CD4-positive, alpha-beta T cell treated with Interleukin-6 at 100 ng/mL for 8 hours (primary cell): ENCODE measurements at places on chromosomes 2 and 18.

- DNase-seq: no peak
Observed at GRCh38 chr18:63079114-63079513, 240.5 kb downstream of the BCL2 start.

DNA sequence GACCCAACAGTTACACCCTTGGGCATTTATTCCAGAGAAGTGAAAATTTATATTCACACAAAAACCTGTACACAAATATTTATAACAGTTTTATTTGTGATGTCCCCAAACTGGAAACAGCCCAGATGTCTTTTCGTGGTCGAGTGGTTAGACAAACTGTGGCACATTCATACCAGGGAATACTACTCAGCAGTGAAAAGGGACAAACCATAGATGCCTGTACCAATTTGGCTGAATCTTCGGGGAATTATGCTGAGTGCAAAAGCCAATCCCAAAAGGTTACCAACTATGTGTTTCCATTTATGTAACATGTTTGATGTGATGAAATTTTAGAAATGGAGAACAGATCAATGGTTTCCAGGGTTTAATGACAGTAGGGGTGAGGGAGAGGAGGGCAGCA, 154.3 kb downstream of the GLI2 start:
- no peak for DNase-seq

DNA sequence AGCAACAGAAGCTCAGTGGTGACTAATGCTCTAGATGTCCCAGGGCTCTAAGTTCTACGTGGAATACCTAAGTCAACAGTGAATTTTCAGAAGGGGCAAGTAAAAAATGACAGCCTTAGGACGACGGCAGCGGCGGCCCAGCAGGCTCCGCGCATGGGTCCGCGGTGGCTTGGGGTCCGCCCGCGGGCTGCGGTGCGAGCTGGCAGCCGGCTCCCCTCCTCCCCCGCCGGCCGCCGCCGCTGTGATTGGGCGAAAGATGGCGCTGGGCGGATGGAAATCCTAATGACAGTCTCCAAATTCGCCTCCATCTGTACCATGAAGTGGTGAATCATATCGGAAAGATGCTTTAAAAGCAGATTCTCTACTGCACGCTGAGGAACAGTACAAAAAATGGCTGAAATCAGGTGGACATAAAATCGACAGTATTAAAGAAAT, 74.7 kb downstream of the HNRNPLL start:
- DNase-seq: no peak

DNA sequence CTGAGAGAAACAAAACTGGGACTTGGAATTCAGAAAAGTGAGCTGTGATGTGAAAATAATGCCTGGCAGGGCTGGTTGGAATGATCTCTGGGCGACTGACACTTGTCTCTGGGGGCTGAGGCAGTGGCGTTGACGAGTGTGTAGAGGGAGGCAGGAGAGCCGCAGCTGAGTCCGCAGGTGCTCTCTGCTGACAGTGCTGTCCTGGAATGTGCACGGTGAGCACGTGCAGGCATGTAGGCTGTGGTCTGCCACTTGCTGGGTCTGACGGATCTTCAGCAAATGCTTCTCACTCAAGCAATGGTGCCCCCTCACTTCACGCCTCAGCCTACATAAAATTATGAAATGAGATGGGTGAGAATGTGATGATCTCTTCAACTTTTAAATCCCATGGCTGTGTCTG, 38.5 kb upstream of the ATP9B start:
- no peak for DNase-seq

GRCh38 chr2:143875295-143876233, 644.4 kb downstream of the ZEB2 start:
- DNase-seq: no peak

DNA sequence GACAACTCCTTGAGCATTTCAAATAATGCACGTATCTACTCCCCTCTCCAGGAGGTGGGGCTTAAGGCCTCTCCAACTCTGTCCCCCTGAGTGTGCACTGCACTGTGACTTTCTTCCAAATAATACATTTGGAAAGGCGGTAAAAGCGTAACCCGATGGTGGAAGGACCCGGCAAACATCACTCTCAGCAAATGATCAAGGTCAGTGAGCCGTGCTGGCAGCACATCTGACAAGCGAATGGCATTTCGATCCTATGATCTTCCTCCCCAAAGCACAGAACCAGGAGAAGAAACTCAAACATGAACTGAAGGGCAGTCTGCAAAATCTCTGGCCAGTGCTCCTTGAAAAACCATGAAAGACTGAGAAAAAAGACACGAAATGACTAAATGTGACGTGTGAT, 208.7 kb downstream of the TWIST2 start:
- no peak for DNase-seq

DNA sequence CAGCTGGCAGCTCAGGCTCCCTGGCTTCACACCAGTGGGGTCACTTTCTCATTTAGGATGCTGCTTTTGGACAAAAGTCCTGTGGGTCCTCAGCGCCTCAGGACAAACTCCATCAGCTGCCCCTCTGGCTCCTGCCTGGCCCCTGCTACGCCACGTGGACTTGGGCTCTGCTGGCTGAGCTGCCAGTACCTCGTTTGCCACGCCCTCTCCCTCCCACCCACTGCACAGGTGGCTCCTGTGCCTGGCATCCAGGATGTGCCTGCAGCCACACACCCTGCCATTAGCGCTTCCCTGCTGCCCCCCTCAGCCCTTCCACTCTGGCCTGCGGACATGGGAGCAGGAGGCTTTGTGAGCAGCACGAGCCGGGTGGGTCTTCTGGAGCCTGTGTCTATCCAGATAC, 118.9 kb downstream of the ZNF236 start:
- DNase-seq: no peak

GRCh38 chr2:237640493-237640998, 13.2 kb downstream of the LRRFIP1 start:
- DNase-seq: no peak
